ENCODE measurements at places on chromosomes 6 and 20.

DNA sequence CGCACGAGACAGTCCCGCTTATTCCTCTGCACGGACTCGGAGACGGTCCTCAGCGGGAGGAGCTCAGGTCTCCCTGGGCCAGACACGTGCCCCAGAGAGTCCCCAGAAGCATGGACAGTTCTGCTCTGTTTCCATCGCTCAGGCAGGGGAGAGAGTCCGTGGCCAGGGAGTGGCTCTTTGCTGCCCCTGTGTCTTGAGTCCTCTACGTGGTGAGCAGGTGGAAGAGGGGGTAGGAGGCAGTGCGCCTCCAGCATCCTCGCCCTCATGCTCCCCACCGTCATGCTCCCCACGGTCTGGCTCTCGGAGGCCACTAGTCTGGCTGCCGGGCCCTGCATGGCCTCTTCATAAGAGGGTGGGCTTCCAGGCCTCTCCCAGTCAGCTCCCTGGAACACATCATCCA is 8.9 kb downstream of the TAGAP start:
- no peak for DNase-seq

DNA sequence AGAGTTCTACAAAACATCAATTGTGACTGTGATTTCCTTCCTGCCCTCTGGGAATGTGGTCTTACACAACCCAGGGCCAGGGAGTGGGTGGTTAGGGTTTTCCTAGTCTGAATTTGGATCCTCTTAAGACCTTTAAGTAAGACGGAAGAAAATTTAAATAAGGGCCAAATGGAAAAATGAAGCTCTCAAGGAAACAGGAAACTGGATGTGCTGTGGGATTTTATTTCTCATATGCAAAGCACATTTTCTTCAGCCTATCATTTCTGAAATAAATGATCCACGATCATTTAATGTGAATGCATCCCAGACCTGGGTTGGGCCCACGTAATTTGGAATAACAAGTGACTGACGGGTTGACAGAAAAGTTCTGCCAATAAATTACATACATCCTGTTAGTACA is 243.6 kb downstream of the CLIC5 start:
- DNase-seq = no peak

DNA sequence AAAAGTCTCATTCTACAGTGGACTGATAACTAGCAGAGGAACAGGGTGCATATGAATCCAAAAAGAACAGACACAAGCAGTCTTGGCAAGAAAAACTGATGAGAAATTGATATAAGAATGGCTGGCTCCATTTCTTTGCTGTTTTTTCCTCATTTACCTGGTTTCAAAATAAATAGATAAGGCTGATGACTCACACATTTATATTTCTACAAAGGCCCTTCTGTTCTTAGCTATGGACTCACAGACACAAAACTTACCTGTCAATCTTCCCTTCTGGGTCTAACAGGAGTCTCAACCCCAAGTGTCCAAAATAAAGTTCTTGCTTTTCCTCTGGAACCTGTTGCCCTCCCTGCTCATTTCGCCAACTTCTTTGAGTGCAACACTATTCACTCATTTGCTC is 941 bp downstream of the SLC17A4 start:
- DNase-seq = no peak

DNA sequence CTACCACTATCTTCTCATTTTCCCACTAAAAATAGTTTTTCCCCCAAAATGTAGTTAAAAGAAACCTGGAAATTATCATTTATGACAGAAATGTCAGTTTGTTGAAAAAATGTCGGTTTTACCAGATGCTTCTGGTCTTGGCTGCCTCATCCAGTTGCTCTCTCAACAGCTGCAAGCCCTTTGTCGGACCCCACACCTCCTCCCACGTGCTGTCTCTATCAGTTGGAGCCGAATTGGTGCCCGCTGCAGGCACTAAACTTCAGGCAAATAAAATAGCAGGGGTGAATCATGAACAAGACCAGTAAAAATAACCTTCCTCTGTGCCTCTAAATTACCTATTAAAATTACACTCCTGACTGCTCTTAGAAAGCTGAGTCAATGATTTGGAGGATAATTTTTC is 129.5 kb upstream of the CEP162 start:
- no peak for DNase-seq

DNA sequence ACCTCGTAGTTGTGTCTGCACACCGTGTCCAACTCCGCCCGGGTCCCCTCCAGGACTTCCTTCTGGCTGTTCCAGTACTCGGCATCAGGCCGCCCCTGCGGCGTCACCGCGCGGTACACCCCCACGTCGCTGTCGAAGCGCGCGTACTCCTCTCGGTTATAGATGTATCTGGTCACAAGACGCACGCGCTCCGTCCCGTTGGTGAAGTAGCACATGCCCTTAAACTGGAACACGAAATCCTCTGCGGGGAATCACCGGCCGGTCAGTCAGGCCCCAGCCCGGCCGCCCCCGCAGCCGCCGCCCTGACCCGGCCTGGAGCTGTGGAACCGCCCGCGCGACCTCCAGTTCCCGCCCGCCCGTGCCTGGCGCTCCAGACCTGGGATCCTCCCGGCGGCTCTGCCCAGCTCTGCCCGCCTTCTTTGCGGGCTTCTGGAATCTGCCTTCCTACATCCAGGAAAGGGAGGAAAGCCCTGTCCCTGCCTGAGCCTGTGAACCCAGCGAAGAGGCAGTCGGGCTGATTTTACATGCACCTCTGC is 1.6 kb downstream of the HLA-DQB1 start:
- DNase-seq = no peak

Data from hippocampal formation (tissue), 2 donors.